ENCODE measurements at places on chromosomes 12 and 14. TPM values are rescaled to one million over a fixed set of nuclear protein-coding genes. Genes with fewer than 3 reads are reported as not detected.
A peak's percentile ranks its signal among the peaks of the same experiment; 100 is the strongest.

Gene SERPINA5
- total RNA-seq: not detected

Gene FAM186B
- 0.64 TPM for total RNA-seq

Gene SPTLC2
- total RNA-seq: 13.0 TPM

DNA sequence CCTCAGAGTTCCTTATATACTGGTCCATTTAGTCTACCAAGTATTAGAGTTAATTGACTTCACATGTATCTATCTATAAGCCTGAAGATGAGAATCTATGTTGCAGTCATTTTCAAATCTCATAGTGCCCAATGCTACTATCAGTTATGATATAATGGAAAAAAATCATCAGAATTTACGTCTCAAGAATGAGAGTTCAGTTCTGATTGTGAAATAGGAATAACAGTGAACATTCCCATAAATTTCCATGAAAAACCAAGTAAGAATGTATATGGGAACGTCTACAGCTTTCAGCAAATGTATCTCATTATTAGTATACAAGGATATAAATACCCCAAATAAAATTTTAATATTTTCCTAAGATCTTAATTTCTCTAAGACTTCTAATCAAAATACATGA is 77.2 kb downstream of the PPP1R12A start:
- no peak overlapping the region for H3K4me3 ChIP-seq
- no peak overlapping the region for H3K27ac ChIP-seq
- no peak for DNase-seq
- H3K36me3 ChIP-seq: peaks cover 13% of the 10 kb centered on the region
- no peaks in the 10 kb centered on the region for H3K4me1 ChIP-seq
- no peaks in the 10 kb centered on the region for H3K27me3 ChIP-seq

- H3K27me3 ChIP-seq: no peaks in the 10 kb centered on the region
- H3K27ac ChIP-seq: peak overlapping the region; percentile 85
- peaks cover 52% of the 10 kb centered on the region for H3K36me3 ChIP-seq
- DNase-seq: no peak
Observed at GRCh38 chr12:121781998-121782979, 11.2 kb downstream of the RHOF start.

- DNase-seq: no peak
- H3K4me3 ChIP-seq: no peak overlapping the region
- no peak overlapping the region for H3K27ac ChIP-seq
- no peaks in the 10 kb centered on the region for H3K36me3 ChIP-seq
- no peaks in the 10 kb centered on the region for H3K27me3 ChIP-seq
Observed at GRCh38 chr14:89924268-89924667, 30.3 kb downstream of the EFCAB11 start.

Data from CD4-positive, alpha-beta T cell (primary cell).